ENCODE measurements at places on chromosomes 2 and 18.

DNA sequence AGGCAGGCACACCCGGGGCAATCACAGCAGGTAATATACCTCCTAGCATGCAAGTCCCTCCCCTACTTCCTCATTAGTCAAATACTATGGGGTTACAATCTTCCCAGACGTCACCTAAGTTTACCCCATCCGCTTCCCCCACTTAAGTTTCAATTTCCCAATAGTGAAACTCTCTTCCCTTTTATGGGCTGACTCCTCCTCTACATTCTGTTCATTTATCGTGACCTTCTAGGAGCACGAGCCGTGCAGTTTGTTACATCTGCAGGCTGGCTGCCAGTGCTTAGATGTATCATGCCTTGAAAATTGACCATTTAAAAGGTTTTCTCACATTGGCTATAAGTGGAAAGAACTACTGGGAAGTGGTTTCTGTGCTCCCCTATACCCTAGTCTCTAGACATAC lies 1357.8 kb upstream of the CRIM1 start:
- DNase-seq = no peak

- DNase-seq = no peak
Measured at GRCh38 chr2:29573612-29574011, 347.8 kb downstream of the ALK start.

DNA sequence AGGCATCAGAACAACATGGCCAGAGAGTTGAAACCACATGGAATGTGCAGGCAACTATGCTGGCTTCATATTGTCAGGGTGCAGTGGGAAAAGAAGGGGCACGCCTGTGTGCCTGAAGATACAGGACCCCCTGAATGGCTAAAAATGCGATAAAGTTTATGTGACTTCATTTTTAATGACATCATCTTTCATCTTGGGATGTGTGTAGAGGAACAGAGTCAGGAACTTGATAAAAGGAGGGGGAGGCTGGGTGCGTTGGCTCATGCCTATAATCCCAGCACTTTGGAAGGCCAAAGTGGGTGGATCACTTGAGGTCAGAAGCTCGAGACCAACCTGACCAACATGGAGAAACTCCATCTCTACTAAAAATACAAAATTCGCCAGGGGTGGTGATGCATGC lies 872.6 kb downstream of the TDRD15 start:
- DNase-seq = no peak

- no peak for DNase-seq
Measured at GRCh38 chr2:133843091-133843490, 274.8 kb upstream of the NCKAP5 start.

DNA sequence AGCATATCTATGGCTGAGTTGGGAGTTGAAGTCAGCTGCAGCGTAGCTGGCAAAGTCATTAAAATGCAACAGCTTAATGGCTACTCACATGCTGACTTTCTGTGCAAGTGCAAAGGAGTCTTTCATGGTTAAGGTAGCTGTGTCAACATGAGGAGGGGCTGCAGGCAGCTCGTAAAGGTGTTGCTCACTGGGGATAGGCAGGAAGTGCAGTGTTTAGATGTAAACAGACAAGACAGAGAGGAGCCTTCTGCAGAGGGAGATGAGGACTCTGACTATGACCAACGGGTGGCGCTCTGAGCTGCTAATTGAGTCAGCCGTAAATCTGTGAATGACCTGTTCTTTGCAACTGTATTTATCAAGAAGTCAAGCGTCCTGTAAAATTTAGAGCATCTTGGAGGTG lies 22.3 kb upstream of the CAVIN2 start:
- DNase-seq = no peak

DNA sequence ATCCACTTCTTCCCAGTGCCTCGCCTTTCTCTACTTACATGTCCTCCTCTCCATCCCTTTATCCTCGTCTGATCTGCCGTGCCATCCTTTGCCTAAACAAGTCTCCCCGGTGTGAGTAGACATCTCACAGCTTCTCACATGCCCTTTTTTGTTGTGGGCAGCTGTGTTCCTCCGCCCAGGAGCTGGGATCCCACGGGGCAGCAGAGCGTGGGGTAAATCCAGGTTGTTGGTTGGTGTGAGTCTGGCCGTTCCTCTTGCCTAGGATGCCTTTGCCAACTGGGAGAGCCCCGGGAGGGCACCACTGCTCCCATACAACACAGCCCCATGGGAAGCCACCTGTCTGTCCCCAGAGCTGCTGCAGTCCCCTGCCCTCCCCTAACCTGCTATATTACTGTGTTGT lies 22.4 kb downstream of the SLC30A3 start:
- no peak for DNase-seq

DNA sequence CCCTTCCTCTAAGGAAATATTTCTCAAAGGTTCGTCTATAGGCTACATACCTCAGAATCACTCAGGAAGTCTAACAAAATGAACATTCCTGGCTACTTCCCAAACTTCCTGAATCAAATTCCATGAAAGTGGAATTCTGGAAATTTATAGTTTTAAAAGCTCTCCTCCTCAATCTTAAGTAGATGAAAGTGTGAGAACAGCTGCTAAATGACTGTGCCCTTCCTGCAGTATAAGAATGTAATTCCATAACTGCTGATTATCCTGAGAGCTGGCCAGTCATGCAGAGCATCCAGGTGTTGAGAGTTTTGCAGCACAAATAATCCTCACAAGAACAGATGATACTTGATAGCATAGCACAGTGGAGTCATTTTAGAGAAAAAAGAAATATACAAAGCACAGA lies 265.0 kb downstream of the KCNJ3 start:
- no peak for DNase-seq

- DNase-seq = no peak
Measured at GRCh38 chr2:216215658-216216390, 106.7 kb downstream of the XRCC5 start.

DNA sequence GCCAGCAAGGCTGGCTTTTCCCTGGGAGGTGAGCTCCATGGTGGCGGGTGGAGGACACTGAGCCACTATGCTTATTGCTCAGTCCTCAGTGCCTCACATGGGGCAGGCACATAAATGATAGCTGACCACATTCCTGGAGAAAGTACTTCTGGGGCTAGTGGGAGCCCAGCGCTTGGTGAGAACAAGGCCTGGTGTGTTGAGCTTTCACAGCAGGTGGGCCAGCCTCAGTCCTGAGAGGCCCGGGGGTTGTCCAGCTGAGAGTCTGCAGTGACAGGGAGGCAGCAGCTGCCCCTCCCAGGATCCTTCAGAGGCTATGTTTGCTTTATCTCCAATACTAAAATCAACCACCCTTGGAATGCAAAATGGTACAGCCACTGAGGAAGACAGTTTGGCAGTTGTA lies 217.7 kb downstream of the ZBTB7C start:
- no peak for DNase-seq

DNA sequence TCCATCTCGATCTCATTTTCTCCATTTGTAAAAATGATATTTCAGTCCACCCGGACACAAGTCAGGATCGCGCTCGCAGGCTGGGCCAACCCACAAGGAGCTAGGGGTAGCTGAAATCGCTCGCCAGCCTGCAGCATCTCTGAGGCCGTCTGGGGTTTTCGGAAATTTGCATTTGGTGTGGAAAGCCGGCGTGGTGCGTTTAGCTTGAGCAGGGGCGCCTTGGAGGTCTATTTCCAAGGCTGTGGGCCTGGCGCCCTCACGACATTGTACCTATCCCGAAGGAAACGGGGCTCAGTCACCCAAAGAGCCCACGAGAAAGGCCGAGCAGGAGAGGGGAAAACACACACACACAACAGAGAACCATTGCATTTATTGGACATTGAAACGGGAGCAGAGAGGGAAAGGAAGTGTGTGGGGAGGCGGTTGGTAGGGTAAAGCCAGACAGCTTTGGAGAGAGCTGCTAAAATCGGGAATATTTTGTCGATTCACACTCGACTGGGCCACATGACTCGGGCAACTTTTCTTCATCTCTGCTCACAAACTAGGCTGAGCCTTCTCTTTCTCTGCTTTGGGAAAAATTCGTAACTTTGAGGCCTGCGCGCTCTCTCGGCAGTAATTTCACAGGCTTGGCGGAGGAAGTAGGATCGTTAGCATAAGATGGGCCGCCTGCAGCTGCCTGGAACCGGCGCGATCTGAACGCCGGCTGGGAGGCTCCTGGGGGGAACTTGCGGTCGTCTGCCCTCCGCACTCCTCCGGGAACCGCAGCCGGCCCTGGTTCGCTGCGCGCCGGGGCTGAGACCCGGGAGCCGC lies 1.1 kb upstream of the HOXD8 start:
- no peak for DNase-seq

- no peak for DNase-seq
Measured at GRCh38 chr2:65101071-65101470, 28.8 kb downstream of the RAB1A start.

DNA sequence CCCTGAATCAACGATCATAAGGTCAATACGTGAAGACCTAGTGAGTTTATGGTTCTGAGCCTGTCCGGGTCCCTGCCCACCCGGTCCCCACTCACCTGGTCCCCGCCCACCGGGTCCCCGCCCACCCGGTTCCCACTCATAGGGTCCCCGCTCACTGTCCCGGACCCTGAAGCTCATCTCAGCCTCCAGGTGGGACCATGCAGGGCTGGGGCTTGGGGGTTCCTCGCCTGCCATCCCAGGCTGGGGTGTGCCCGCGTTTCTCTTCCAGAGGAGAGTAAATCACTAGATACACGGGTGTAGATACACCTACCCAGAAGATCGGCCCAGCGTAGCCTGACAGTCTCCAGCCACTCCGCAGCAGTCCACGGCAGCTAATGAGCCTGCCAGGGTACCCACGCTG lies 131.5 kb downstream of the MBP start:
- DNase-seq = no peak

DNA sequence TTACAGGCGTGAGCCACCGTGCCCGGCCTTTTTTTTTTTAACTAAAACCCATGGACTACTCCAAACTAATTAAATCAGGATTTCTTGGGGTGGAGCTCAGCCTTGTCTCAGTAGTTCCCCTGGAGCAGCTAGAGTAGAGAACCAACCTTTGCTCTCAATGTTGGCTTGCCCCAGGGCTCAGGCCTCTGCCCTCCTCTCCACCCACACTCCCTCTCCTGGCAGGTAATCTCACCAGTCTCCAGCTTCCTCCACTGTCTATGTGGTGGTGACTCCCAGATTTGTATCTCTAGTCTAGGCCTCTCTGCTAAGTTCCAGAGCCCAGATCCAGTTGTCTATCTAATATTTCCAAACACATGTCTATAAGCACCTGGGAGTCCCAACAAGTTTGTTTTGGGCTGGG lies 9.6 kb upstream of the MTA3 start:
- DNase-seq = no peak

- no peak for DNase-seq
Measured at GRCh38 chr2:21095178-21095577, 28.6 kb upstream of the TDRD15 start.

GRCh38 chr18:13514558-13514957 lies 211.8 kb downstream of the FAM210A start:
- no peak for DNase-seq

GRCh38 chr2:226738191-226738820 lies 61.3 kb downstream of the IRS1 start:
- DNase-seq = no peak

DNA sequence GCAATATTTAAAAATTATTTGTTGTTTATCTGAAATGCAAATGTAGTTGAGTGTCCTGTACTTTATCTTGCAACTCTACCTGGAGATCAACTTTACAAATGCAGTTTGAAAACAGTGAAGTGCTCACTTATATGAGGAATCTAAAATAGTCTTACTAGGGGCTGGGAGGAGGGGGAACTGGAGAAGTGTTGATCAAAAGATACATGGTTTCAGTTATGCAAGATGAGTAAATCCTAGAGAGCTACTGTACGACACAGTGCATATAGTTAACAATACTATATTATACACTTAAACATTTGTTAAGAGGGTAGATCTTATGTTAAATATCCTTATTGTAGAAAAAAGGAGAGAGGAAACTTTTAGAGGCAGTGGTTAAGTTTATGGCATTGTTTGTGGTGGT lies 241.9 kb downstream of the BCL11A start:
- DNase-seq = no peak

- peak; percentile 74 for DNase-seq
Measured at GRCh38 chr2:10493634-10494281, 45.6 kb upstream of the ODC1 start.

- DNase-seq = no peak
Measured at GRCh38 chr2:37616677-37617005, 54.8 kb downstream of the CDC42EP3 start.

DNA sequence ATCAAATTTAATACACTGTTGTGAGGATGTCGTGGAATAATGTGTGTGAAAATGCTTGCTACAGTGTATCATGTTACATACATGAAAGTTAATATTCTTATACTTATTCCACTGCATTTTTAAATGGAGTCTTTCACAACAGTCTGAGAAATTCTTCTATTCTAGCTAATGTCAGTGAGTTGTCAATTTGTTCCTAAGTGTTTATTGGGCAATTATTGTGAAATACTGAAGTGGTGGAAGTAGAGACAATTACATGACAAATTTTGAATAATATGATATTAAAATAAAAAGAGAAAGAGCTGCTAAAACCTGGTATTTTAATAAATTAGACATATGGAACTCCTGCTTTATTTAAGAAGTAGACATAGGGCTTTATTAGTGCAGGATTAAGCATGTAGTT lies 176.1 kb downstream of the PTPRM start:
- no peak for DNase-seq

DNA sequence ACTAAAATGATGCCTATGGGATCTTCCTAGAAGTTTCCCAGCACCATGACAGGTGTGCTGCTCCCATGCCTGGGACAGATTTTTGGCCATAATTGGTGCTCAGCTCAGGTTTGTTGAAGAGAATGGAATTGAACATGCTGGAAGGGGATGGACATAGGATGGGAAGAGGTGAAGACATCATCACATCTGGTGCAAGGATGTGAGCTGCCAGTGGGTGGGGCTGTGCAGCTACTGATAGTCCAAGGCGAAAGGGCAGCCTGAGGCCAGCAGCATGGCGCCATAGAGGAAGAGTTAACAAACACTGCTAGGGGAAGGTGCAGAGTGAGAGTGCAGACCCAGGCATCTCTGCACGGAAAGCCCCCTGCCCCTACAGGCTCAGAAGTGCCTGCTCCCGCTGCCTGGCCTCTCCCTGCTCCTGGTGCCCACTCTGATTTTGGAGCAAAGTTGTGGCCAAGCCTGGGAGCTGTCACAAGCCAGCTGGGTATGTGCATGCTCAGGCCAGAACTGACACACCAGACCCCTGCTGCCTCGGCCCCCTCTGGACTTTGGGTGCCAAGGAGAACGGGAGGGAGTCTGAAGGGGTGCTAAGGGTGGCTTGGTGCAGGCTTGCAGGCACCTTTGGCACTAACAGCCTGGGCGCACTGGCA lies 178.6 kb downstream of the ZBTB7C start:
- DNase-seq = no peak

GRCh38 chr2:96100893-96101304 lies 15.5 kb downstream of the ADRA2B start:
- DNase-seq = no peak

All from stimulated activated CD8-positive, alpha-beta memory T cell treated with anti-CD3 and anti-CD28 coated beads, Interleukin-15, amount 100 ng/mL, for 4 hours (primary cell).